Foreskin melanocyte (primary cell): ENCODE measurements at places on chromosomes 1 and 21.

DNA sequence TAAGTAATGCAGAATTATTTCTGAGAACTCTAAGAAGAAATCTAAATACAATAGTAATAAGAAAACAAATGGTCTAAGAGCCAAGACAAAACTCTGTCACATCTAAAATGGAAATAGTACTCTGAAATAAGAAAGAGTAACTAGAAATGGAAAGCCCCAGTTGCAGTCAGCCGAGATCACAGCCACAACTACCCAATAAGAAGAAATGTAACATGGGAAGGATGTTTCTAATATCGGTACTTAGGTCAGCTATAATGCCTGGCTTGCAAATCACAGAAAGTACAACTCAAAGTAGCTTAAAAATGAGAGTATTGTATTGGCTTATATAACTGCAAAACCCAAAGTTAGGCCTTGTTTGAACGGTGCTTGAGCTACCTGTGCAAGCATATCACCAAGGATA is 58.6 kb upstream of the USP25 start:
- DNase-seq, result no peak

DNA sequence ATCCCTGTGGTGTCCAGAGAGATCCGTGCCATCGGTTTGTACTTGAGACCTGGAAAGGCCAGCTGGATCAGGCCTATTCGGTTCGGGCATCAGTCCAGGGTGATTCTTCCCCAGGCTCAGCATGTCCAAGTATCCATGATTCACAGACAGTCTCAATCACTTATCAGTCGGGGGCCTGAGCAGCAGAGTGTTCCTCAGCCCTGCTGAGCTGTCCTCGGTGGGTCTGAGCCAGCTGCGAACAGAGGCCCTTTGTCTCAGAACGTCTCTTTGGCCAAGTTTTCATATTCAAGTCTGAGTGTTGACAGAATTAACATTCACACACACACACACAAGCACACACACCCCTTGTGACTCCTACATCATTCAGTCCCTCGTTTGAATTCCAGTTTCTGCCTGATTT is 33.4 kb upstream of the OSBPL9 start:
- peak; percentile 96 for DNase-seq

- no peak for DNase-seq
These were observed 73.7 kb downstream of the LRRC8C start for GRCh38 chr1:89706700-89707012.

GRCh38 chr1:231091831-231092301 is 51.8 kb upstream of the FAM89A start:
- peak; percentile 29 for DNase-seq

DNA sequence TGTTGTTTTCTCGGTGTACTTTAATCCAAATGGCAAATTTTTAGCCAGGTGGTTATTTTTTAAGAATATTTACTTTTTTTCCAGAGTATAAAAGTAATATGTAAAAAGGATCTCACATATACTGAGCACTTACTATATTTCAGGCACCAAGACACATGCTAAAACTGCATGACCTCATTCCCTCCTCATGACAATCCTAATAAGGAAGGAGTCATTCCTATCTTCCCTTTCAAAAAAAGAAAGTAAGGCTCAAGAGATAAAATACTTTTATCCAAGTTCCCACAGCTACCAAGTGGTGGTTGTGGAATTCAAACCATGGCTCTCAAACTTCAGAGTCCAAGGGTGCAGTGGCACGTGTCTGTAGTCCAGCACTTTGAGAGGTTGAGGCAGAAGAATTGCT is 19.4 kb downstream of the ATP2B4 start:
- no peak for DNase-seq

DNA sequence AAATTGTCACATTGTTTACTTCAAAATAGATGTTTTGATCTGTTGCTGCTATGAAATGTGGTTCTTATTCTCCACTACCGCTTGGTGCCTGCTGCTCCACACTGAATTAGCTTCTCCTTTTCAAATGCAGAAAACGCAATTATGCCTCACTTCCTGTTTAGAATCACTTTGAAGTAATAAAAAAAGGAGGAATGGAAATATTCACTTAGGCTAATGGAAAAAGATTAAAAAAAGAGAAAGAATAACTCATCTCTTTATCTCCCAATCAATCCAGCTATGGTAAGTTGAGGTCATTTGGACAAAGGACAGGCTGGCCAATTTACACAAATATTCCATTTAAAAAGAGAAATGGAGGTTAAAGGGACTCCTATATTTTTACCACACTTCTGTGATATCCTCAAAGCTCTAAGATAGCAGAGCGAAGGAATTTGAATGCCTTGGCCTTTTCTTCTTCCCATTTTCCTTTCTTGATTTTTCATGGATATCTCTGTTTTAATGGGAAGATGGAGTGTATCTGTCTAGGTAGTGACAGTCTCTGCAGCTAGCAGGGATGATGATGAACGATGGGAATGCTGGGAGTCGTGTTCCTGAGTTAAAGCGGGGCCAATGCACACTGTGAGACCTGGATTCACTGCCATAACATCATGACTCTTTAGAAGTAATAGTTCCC is 35.7 kb downstream of the RGS5 start:
- DNase-seq, result no peak

DNA sequence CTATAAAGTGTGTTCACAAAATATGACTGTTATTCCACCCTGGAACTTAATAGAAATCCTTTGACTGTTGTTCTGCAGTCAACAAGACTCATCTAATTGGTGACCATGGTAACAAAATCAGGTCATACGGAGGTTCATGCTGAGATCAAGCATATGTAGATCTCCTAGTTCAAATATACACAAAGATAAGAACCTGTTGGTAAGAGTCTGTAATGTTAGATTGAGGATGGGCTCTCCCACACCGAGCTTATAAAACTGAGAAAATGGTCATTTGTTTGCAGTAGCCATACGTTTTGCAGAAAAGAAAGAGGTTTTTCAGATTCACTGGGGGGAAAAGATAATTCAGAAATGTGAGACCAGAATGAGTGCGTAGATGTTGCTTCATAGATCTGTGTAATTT is 468.1 kb downstream of the RPS6KC1 start:
- DNase-seq, result no peak

- no peak for DNase-seq
These were observed 64.0 kb downstream of the BACH1 start for GRCh38 chr21:29362758-29363157.

GRCh38 chr1:172357753-172358385 is 62.6 kb upstream of the C1orf105 start:
- DNase-seq, result no peak

- no peak for DNase-seq
These were observed 128.4 kb upstream of the USP25 start for GRCh38 chr21:15601390-15601789.

GRCh38 chr1:73327180-73327793 is 870.7 kb downstream of the LRRIQ3 start:
- DNase-seq, result no peak

- DNase-seq, result no peak
These were observed 43.5 kb downstream of the USP24 start for GRCh38 chr1:55171694-55172093.

DNA sequence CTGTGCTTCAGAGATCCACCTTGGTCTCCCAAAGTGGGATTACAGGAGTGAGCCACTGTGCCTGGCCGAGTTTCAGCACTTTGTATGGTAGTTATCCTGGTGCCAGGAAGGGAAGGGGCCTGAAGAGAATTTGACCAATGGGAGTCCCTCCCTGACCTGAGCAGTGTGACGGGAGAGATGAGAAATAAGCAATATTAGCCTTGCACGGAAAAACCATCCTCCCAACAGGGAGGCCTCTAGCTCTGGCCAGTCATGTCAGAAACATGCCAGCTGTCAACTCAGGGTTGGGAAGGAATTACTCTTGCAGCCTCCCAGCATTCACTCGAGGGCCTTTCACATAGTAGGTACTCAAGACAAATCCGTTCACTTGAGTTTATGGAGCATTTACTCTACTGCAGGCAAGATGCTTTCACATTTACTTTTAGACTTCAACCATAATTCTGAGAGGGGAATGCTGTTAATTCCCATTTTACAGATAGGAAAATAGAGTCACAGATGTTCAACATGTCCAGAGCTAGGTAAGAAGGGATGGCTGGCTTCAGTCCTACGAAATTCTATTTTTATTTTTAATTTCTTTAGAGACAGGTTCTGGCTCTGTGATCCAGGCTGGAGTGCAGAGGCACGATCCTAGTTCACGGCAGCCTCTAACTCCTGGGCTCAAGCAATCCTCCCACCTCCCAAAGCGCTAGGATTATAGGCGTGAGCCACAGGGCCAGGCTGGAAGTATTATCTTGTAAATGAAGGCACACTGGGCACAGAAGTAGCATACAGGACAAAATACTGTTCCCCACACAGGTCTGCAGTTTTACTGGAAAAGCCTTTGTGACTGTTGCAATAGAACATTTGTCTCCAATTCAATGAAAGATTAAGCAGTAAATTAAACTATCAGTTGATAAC is 3.2 kb upstream of the ATP13A2 start:
- DNase-seq, result no peak

DNA sequence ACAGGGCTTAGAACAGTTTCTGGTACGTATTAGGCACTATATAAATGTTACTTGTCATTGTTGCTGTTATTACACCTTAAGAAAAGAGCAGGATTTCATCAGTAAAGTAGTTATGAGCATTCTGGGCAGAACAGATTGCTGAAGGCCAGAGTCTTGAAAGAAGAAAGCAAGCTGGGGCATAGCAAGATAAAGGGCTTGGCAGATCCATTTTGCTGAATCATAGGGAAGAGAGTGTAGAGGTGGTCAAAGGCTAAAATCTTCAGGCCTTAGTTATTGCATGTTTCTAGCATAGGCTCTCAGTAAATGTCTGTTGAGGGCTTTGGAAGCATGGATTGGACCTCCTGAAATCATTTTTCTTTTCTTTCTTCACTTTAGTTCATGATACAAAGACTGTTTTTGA is 67.5 kb downstream of the PLA2G4A start:
- DNase-seq, result no peak

GRCh38 chr1:59249396-59250137 is 47.3 kb upstream of the FGGY start:
- DNase-seq, result no peak

DNA sequence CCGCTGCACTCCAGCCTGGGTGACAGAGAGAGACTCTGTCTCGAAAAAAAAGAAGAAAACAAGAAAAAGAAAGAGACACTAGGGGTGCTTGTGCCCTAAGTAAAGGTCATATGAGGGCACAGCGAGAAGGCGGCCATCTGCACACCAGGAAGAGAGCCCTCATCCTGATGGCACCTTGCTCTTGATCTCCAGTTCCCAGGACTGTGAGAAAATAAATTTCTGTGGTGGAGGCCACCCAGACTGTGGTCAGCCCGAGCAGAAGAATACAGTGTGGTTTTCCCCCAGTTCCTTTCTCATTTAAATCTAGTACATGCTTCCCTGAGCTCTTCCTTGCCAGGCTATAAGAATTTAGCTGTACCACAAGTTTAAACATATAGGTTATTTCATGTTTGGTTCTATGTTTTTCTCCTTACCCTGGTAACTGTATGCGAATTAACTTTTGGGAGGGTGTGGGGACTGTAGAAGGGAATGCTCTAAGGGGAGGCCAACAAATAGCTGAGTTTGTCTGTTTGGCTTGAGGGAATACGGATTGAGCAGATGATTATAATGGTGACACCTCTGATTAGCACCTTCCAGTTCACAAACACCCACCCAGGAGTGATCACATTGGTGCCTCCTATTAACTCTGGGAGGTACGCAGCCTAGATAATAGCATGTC is 119.6 kb upstream of the ERRFI1 start:
- DNase-seq, result no peak

DNA sequence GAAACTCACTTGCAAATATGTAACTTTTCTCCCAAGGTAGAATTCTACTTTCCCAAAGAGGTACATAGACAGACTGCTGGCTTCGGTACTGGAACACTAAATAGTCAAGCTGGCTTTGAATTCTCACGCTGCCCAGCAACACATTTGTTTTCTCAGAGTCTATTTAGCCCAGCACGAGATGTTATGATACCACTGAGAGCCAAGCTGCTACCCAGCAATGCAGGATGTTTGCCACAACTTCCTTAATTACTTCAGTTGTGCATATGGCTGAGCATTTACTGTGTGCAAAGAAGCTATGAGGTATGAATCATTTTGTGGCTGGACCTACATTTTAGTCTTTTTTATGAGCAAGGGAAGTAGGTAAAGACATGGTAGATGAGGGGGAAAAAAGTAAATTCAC is 793.2 kb downstream of the PLA2G4A start:
- DNase-seq, result no peak

DNA sequence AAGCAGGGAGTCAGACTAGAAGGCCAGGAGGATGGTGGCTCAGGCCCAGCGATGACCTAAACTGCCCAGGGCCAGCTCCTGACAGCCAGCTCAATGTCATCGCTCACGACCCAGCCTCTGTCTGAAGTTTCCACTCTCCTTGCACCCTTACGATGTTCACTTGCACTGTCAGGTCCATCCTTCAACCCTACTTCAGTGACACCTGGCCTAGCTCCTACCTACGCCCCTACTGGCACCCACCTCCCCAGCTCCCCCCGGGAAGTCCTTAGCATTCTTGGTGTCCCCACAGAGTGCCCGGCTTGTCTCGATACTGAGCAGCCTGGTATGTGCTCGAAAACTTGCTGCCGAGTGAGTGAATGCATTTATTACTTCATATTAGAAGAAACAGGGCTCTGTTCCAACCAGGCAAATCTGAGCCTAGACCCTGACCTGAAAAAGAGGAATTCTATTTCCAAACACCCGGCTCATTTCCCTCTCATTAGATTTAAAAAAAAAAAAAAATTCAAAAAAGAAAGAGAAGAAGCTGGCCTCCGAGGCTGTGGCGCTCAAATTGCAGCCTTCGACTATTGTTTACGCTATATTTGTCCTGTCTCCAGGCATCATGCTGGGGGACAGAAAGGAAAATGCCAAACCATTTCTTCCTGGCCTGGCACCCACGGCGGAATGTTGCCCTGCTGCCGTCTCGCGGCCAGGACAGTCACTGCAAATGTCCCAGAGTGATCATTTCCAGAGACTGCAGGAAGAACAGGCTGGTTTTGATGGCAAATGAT is 29.8 kb upstream of the LRRC38 start:
- DNase-seq, result peak; percentile 38

DNA sequence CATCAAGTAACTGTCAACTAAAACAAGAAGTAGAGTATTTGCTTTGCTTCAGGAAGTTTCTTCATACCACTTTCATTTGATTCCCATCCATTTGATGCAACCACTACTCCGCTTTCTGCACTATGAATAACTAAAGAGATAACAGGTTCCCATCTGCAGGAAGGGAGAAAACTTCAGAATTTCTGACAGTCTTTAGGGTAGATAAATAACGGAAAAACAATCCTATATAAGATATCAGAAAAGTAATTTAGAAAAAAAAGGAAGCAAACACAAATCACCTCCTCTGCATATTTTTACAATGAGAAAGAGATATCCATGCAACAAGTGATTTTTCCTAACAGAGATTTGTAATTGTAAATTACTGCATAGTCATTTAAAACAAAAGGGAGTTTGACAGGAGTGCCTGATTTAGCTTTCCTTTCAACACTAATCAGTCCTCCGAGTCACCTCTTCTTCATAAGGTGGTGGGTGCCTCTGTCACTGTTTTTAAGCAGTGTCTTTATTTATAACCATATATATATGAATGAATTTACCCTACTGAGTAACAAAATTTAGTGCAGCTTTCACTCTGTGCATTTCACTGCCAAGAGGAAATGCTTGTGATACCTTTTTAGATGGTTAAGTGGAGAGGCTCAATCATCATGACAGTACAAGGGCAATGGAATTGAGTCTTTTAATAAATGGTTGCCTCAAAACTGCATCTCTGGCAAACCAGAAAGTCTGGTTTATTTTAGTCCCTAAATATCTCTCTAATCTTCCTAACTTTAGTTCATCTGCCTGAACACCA is 1920.4 kb downstream of the MRPL39 start:
- DNase-seq, result no peak
